ENCODE measurements at places on chromosomes 6 and 20.

DNA sequence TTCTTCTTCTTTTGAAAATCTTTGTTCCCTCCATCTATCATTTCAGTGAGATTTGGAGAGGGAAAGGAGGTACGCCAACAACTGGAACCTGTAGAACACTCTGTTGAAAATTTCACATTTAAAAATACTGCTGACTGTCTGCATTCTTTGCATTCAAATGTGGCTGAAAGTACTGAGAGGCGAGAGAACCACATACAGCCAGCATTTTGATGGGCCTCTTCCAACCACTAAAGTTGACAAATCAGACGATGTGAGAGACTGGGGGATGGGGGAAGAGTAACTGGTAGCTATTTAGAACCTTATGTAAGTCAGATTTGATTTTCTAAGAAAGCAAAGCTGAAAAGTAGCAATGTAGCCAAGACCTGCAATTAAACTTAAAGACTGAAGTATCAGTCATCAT lies 77.5 kb downstream of the FKBP5 start:
- peak; percentile 52 for DNase-seq

GRCh38 chr6:106913111-106913510 lies 61.4 kb downstream of the CD24 start:
- DNase-seq = no peak

GRCh38 chr20:50604451-50604850 lies 86.9 kb downstream of the RIPOR3 start:
- DNase-seq = no peak

- DNase-seq = no peak
These were observed 16.2 kb downstream of the L3MBTL3 start for GRCh38 chr6:130034378-130035146.

GRCh38 chr20:11847827-11848226 lies 69.9 kb upstream of the BTBD3 start:
- DNase-seq = no peak

DNA sequence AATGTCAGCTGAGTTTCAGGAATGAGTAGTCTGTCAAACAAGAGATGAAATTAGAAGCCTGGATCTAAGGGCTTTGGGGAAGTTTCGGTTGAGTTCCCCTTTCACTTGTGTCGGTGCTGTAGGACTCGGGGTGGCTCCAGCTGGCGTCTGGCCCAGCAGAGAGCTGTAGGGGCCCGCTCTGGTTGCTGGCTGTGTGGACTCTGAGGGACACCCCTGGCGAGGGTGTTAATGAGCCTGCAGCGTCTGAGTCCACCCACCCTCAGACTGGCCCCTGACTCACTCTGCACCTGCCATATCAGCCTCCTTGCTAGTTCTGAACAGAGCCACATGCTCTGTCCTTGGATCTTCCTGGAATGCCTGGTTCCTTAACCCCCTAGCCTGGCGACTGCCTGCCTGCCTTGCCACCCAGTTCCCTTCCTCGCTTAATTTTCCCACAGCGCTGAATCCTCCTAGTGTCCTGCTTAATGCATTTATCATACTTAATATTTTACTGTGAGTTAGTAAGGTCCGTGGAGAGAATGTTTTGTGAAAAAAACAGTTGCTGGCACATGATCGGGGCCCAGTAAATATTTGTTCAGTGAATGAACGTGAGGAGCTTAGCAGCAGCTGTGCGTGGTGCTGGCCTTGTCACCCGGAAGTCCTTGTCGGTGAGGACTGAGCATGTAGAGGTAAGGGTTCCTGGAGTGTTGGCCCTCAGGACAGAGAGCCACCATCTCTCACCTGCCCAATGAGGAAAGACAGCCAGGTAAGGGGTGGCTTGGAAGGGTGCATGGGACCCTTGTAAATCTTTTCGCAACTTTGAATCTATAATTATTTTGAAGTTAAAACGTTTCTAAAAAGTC lies 1.6 kb downstream of the DNAJC5 start:
- peak; percentile 77 for DNase-seq

- no peak for DNase-seq
These were observed 263.3 kb downstream of the CDKAL1 start for GRCh38 chr6:20797597-20797996.

DNA sequence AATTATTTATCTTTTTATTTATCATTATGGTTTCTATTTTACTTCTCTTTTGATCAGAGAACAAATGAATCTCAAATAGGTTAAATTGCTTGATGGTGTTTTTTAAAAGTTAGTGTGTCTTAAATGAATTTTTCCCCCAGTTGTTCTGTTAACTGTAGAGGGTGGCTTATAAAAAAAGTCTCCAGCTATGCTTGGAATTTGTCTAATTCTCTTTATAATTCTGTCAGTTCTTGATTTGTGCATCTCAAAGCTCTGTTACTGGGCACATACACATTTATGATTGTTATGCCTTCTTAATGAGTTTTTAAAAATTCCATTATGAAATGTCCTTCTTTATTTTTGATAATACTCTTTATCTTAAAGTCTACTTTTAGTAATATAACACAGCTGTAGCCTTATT lies 58.0 kb downstream of the LIN28B start:
- no peak for DNase-seq

- DNase-seq = no peak
These were observed 13.1 kb upstream of the BCAS1 start for GRCh38 chr20:54083459-54083858.

DNA sequence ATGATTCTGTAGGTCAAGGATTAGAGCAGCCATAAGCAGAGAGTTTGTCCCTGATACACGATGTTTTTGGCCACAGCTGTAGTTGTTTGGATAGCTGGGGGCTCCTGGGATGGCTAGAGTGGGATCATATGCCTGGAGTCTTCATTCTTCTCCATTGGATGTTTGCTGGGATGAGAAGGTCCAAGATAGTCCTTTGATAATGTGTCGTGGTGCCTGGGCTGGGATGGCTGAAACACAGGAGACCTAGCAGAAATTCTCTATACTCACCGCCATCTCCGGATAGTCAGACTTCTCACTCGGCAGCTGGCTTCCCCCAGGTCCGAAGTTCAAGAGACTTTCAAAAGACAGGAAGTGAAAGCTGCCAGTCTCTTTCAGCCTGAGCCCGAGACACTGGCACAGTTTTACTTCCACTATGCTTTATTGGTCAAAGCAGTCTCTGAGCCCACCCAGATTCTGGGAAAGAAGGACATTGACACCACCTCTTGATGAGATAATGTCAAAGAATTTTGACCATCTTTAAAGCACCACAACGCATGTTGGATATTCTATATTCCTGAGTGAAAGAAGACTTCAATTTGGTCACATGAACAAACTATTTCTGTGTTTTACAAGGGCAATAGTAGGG lies 16.0 kb downstream of the MARCKS start:
- DNase-seq = peak; percentile 54

DNA sequence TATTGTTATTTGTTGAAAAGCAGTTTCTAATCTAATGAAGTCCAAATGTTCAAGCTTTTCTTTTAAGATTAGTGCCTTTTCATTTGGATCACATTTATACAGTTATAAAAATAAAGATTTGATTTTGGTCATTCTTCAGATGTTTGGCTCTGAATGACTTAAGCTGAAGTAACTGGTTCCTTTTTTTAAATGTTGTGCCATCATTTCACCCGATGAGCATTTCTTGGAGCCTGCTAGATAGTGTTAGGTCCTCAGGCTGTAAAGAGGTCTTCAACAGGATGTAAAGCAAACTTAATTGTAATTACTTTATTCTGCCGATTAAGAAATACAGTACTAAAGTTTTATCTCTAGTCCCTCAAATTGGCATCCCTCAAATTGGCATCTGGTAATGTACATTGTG lies 41.2 kb upstream of the ASIP start:
- DNase-seq = no peak
